NCI-H446 treated with DMSO at 0.1 percent for 48 hours (cell line): ENCODE measurements at places on chromosomes 1 and 21.
A peak's percentile ranks its signal among the peaks of the same experiment; 100 is the strongest.

DNA sequence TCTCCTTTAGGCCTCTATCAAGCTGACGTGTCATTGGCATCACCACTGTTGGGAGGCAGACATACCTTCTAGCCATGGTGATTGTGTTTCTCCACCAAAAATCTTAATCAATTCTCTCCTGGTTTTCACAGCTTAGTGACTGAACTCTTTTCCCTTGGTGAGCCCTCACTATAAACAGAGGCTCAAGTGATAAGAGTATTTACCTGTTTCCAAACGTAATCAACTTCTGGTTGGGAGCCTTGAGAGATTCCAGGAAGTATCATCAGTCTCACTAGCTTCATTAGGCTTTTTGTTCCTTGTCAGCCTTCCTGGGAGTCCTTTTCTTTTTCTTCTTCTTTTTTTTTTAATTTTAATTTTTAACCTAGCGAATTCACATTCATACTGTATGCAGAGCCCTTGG is 33.8 kb upstream of the KCNQ4 start:
- no peak for DNase-seq

DNA sequence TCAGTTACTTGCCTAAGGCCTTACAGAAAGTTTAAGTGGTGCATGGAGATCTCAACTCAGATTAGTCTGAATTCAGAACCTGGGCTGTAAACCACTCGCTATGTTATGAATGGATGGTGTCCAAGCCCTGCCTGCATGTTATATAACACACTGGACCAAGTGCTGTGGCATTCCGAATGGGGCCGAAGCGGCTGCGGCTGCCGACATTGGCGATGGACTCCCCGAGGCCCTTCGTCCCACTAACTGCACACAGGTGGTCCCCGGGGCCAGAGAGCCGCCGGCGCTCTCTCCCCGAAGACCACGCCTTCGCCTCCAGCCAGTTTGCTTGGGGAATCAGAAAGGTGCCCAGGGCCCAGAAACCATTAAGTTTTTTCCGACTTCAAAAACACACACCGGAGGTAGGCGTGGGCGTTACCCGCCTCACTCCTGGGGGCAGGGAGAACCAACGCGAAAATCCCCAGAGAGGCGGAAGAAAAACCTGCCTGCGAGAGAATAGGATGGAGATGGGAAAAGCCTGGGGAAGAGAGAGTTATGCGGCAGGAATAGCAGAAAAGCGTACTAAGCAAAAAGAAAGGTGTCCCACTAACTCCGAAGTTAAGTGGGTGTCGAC is 579 bp upstream of the TENT5C start:
- no peak for DNase-seq

DNA sequence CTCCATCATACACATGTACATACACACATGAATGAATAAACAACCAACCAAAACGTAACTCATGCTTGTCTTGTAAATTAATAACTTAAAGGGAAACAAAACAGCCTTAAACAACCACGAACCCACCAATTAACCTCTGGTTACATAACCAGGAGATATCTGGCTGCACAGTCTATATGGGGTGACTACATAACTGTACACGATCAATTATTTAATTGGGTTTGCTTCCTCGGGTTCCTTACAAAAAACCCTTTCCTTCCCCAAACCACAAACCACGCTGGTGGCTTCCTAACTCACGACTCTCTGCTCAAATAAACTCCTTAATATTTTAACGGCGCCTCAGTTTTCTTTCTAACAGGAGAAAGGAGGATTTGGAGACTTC is 744 bp downstream of the ZNF670 start:
- DNase-seq, result no peak

GRCh38 chr1:85344256-85344694 is 67.8 kb upstream of the BCL10 start:
- DNase-seq, result no peak

DNA sequence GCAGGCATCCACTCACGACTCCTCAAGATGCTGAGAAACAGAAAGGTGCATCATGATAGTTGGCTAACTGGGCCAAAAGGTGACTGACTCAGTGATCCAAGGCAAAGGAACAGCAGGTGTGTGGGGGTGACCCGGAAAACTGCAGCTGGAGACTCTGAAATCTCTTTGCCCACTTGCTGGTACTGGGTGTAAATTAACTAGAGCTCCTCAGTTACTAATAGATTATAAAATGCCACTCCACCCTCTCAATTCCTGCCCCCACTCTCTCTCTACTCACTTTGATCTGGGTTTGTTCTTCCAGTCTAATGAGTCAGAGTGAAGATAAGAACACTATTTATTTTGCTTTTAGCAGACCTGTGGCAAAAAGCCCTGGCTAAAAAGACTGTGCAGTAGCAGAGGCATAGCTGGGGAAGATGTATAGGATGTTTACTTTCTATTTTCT is 7.2 kb upstream of the PIGC start:
- no peak for DNase-seq

DNA sequence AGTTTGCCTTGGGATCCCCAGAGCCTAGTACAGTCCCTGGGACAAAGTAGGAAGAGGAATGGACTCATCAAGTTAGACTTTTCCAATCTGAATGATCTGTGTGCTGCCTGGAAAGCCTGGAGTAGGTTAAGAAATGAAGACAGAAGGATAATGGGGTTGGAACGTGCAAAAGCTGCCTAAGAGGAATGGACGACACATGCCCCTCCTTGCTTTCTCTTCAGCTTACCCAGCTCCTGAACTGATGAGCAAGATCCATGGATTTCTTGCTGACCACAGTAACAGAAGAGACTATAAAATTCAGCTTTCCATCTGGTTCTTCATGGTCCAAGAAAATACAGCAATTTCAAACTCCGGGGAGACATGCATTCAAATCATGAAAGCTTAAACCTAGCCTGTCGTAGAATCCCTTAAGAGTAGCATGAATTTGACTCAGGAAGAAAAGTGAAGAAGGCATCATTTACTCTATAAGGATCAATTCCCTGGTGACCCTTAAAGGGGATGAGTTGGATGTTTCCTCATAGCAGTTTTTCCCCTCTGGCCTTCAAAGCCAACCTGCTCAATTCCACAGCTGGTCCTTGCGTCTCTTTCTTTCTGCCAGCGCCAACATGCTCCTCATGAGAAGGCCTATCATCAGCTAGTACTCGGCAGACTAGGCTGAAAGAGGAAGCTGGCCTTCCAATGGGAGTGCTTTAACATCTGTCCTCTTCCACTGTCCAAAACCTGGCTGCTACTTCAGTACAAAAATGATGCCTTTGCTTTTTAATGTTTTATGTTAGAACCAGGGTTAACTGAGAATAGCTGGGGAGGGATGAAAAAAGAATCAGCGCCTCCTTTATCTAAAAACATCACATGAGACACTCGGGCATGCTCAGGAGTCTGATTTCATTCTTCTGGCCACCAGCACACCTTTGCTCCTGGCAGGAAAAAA is 5.7 kb upstream of the PEF1 start:
- no peak for DNase-seq

- no peak for DNase-seq
Measured at GRCh38 chr1:66933887-66934700, 9.3 kb downstream of the MIER1 start.

- no peak for DNase-seq
Measured at GRCh38 chr1:61362351-61362750, 280.0 kb downstream of the NFIA start.

- peak; percentile 68 for DNase-seq
Measured at GRCh38 chr1:242454262-242455051, 70.0 kb downstream of the PLD5 start.

- no peak for DNase-seq
Measured at GRCh38 chr1:113617438-113618141, 141.7 kb downstream of the PHTF1 start.

- DNase-seq, result no peak
Measured at GRCh38 chr1:114728553-114728952, 12.0 kb upstream of the NRAS start.

DNA sequence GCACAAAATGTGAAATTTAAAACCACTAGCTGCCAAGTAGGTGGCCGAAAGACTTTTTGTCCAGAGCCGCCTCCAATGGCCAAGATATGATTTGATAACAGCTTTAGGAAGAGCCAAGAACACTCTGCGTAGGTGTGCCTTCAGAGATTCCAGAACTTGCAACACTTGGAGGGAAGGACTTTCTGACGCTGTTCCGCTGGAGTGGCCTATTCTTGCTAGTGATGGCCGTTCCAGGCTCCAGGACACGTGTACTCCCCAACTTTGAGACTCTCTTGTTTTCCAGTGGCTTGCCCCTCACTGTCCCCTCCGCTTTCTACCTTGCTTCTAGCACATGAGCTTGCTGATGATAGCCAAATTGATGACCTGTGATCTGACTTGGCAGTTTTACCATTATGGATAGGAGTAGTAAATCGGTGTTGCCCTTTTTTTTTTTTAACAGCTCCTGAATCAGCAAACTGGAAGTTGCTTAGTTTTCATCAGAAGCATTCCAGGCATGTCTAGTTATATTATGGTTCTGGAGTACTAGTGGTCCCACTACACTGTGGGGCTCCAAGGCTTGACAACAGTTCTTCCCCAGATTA is 1.0 kb downstream of the PRDX6 start:
- no peak for DNase-seq

- no peak for DNase-seq
Measured at GRCh38 chr21:42851812-42852665, 27.3 kb downstream of the WDR4 start.

- no peak for DNase-seq
Measured at GRCh38 chr1:147539122-147539575, 2.2 kb upstream of the BCL9 start.

DNA sequence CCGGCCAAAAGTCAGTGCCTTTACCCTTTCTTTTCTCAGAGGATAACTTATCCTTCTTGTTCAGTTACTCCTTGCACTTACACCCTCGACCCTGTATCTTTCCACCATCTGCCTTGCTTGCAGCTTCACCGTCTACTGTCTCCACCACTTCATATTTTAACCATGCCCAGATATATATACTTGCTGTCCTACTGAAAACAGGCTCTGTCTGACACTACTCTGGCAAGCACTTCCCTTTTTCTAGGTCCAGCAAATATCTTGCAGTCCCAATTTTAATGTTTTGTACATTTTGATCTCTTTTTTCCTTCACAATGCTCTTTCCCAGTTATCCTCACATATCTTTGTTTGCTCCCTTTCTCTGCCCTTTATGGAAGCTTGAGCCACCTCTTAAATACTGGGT is 308.6 kb downstream of the TPR start:
- DNase-seq, result no peak

DNA sequence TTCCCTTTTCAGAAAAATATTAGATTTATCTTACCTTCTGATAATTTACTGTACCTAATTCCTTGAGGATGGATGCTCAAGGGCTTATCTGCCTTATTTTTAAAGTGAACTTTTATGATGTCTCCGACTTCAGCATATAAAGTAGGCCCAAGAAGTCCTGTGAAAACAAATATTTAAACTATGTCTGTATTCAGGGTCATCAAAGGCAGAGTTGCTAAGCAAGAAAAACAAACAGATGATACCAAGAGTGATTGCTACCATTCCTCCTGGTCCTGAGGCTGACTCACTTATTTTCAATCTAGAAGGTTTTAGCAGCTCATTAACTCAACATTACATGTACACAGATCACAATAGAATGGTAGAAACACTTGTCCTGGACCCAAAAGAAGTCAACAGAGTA is 14.1 kb downstream of the F5 start:
- DNase-seq, result no peak

DNA sequence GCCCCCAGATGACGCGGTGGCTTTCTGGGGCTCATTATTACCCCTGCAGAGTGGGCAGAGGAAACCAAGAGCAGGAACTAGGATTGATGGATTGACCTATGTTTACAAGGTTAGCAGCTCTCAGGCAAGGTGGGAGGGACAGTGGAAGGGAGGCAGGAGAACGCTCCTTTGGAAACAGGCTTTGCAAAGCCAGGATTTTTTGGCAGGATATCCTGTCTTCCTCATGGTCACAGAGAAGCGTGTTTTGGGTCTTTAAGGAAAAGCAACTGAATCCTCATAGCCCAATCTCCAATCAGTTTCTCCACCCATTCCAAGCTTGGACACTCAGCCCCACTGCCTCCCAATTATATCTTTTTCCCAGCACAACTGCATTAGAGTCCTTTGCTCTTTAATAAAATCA is 105.6 kb upstream of the SOD1 start:
- no peak for DNase-seq

- no peak for DNase-seq
Measured at GRCh38 chr1:12167493-12168429, 970 bp downstream of the TNFRSF1B start.

DNA sequence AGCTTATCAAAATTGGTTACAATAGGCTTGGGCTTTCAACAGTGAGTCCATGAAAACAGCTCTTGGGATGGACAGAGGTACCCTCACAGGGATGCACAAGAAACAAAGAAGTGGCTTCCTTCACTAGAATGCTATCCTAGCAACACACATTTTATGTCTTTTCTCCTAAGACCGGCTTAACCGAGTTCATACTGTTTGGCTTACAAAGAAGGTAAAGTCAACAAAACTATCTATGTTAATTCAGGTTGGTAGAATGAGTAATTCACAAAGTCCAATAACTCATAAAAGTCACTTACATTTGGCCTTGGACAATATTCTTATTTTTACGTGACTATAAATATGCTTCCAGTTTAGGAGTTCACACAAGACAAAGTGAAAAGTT is 9.0 kb downstream of the ERG start:
- no peak for DNase-seq

DNA sequence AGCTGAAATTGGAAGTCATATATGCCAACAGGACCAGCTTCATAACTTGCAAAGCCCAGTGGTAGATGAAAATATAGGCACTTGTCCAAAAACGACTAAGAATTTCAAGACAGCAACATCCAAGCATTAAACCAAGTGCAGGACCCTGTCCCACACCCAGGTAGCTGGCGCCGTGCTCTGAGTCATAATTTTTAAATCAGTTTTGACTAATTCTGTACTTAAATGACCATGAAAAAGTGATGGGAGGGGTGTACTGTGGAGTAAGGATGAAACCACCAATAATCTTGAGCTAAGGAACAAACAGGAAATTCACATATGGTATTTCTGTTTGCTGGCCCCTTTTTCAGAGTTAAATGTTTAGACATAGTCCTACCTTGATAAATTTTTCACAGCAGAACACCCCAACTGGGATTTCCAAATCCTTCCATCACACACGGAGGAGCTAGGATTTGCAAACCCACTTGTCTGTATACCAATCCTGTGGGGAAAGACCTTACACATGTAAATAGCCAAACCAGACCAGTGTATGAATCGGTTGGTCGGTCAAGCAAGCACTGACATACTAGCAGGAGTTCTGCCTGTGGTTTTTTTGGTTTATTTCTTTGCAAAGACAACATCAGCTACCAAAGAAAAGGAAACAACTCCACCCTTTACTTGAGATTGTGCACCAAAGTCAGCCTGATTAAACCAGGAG is 235.7 kb upstream of the RAB4A start:
- DNase-seq, result no peak

DNA sequence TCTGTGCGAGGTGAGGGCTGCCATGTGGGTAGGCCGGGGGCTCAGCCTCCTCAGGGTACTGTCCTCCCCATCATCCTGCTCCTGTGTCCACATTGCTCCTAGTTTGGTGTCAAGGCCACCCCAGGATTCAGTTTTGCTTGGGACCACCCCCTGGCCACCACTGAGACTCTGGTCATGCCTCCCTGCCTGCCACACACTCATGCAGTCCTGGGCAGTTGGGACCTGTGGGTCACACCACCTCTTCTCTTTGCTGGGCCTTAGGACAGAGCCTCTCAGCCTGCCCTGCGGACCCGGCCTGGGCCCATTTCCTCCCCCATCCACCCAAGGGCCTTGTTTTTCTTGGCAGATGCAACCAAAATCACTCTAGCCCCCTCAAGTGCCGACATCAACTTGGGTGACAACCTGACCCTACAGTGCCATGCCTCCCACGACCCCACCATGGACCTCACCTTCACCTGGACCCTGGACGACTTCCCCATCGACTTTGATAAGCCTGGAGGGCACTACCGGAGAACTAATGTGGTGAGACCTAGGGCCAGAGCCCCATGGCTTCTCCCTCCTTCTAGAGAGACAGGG is 19.4 kb downstream of the TMEM81 start:
- DNase-seq, result no peak
